ENCODE measurements at places on chromosomes 16 and 17.

DNA sequence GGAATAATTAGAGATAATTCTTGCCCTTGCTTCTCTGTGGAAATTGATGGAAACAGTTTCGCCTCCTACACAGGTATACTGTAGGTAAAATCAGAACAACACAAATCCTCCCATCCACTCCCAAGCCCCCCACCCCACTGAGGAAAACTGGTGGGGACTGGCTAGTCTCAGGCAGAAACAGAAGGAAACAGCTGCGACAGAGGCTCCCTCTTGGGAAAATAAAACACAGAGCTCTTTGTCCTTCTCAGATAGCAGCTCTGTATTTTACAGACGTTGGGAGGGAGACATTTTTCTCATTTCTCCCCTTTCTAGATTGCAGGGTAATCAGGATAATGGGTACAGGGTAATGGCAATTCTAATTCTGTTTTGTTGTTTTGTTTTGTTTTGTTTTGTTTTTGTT, 1.1 kb downstream of the SLFN13 start:
- no peak for DNase-seq

DNA sequence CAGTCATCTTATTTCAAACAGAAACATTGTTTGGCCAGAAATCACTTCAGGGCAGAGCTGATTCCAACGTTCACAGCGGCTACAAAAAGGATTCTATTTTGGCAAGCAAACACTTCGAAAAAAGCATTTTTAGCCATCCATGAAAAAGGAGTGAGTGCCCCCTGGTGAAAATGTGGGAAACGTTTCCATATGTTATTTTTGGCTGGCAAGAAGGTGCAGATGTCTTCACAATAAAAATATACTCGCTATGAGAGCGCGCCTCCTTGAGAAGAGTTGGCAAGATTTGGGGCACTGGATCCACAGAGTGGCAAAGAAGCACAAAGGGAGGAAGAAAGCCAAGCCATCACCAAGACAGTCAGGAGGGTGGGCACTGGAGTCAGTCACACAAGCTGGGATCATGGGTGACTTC, 191.1 kb downstream of the CHD9NB start:
- DNase-seq: peak; percentile 9

DNA sequence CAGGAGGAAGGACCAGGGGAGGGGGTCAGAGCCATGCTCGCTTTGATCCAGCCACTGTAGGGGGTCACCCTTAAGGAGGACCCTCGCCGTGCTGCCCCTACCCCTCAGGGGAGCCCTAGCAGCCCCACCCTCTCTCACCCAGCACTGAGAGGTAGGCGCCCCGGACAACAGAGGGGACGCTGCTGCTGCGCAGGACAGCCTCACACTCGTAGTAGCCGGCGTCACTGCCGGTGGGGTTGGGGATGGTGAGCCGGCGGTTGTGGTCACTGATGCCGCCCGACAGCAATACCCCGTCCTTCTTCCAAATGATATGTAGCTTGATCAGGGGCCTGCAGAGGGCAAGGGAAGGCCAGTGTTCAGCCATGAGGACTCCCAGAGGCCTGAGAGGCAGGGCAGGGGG, 126.0 kb upstream of the CDC42EP4 start:
- DNase-seq: no peak

DNA sequence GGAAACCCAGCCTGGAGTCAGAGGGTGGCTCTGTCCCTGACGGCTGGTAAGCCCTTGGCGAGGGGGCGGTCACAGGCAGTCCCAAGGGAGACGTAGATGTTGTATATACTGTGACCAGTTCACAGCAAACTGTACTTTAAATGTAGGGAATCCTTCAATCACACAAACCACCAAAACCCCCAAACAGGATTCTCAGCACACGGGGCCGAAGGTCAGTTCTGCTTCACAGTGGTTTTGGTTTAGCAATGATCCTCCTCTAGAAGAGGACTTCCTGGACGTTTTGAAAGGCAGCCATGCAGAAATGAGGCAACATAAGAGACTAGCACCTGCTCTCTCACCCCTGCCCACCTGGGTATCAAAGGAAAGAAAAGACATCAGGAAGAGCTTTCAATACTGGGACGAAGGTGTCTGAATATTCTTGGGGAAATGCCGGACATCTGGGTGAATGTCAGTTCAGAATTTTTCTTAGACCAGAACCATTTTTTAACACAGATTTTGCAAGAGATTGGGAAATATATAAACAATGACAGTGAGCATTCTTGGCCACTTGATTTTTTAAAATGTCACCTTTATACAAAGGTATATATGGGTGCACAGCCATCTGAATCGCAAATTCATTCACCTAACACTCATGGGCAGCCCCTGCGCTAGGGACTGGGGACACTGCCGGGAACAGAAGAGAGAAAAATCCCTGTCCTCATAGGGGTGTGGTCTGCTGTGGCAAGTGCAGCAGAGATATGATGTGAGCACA, 74.2 kb downstream of the CRISPLD2 start:
- peak; percentile 74 for DNase-seq

DNA sequence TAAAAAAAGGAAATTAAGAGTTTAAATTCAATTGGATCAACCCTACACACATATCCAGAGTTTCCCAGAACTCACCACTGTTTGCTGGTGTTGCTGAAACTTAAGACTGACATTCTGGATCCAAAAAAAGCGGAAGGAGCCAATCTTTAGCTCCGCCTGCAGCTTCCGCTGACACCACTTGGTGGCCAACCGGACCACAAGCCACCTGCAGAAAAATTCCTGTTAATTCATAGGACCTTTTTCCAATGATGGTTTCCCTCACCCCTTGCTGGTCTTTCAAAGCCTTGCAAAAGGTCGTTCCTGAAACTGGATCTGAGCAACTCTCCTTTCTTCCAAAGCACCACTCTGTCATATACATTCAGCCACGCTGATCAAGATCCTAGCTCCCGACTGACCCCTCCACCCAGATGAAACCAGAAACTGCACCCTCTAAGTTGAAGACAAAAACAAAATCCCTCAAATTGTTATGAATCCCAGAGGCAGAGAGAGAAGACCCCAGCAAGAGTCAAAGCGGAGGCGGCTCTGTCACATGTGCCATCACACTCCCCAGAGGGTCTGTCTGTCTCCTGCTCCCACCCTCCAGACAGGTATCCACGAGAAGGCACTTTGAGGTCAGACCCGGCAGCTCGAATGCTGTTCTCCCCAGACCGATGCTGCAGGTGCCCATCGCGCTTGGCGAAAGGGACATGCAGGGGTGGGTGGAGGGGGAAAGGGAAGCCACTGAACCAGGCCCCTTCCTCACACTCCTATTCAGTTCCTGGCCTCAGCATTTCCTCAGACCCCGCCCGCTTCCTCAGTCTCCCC, 773 bp downstream of the BLTP2 start:
- DNase-seq: peak; percentile 78

DNA sequence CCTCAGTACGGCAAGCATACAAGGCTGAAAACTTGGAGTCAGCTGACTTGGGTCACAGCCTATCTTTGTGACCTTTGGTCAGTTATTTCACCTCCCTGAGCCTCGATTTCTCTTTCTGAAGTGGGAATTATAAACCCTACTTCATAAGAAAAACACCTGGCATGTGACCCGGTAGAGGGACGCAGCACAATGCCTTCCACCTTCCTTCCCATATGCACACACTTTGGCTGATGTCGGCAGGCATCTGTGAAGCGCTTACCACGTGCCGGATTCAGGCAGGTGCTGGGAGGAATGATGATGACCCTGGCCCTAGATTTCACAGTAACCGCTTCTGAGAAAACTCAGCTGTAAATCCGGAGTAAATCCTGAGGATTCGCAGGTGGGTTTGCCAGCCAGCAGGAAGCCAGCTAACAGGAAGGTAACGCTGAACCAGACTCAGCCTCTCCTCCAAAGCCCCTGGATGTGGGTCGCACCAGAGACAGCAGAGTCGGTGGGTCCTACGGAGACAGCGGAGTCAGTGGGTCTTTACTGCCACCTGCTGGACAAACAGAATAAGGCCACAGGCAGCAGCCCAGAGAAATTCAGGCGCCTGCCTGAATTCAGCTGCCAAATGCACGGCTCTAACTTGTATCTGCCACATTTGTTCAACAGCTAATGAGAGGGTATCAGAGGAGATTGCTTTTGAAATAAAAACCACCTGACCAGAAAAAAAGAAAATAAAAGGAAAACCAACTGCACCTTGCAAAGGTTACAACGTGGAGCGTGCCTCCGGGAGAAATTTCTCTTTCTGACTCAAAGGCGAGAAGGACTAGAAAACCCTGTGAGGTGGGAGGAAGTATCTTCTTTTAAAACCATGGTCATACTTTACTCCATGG, 16.6 kb downstream of the COPRS start:
- peak; percentile 82 for DNase-seq

DNA sequence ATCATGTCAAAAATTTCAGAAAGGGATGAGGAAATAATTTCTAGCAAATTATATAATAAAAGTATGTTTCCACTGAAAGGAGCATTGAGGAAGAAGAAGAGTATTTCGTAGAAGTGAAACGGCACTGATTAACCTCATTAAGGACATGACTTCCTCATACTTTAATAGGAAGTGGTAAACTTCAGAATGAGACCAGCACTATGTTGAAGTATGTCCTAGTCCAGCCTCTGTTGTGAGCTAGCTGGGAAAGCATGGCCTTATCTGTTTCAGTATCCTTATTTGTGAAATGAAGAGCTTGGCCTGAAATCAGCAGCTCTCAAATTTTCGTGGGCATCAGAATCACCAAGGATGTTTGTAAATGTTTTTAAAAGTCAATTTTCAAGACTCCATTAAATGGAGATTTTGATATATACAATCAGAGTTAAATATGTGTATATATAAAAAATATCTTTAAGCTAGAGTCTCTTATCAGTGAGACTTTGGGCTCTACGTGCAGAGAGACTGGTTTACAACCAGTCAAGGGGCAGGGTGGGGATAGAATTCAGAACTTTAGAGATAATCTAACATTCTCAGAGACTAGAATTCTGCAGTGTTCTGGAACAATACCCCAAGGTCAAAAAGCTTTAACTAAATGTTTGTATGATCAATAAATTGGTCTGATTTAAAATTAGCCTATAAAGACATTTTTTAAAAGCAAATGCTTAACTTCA, 365.4 kb downstream of the CDH13 start:
- DNase-seq: no peak

DNA sequence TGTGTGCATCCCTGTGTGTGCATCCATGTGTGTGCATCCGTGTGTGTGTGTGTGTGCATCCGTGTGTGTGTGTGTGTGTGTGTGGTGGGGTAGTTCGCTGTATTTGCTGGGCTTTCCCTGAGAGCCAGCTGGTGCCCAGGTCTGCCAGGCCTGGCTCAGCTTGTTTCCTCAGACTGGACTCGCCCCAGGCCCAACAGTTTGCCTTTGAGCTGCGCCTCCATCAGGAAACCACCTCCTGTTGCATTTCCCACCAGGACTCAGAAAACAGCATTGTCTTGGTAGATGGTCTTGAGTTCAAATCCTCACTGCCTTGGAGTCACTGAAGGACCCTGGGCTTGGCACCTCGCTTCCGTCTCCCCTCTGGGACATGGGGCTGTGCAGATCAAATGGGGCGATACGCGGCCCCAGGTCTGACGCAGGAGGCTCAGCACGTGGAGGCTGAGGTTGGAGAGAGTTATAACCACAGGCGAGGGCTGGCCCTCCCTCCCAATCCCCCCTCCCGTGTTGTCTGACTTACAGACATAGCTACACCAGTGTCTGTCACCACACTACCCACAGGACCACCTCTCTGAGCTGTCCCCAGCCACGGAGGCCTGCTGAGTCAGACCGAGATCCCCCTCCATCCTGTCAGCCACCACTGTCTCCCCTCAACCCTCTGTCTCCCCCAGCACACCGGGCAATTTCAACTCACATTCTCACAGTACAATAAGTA, 4.7 kb downstream of the ITGAE start:
- no peak for DNase-seq

DNA sequence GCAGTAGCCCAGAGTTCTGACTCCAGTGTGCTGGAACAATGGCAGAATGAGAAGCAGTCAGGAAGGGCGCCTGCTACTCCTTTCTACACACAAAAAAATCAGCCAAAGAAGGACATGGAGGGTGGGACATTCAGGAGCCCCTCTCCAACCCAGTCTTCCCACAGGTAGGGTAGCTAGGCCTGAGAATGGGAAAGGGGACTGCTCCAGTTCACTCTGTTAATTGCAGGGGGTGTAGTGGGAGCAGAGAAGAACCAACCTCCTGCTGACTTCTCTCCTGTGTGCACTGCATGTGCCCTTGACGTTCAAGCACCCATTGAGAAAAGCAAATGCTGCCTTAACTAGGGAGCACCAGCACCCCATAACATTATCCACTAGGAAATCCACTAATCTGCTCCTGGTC, 119.1 kb upstream of the IRX6 start:
- no peak for DNase-seq

GRCh38 chr16:66382966-66383299, 16.4 kb downstream of the CDH5 start:
- no peak for DNase-seq

DNA sequence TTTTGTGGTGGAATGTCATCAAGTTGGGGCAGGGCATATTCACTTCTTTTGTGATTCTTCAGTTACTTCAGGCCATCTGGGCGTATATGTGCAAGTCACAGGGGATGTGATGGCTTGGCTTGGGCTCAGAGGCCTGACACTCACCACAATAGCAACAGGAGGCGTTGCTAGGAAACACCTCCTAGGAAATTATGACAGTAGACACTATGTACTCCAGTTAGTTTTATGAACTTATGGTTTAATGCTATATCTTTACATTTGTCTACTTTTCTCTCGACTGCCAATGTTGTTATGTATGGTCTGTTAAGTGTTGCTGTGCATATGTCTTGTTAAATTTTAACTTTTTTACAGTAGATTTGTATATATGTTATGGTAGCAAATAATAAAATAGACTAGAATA, 788.7 kb upstream of the GOT2 start:
- no peak for DNase-seq

DNA sequence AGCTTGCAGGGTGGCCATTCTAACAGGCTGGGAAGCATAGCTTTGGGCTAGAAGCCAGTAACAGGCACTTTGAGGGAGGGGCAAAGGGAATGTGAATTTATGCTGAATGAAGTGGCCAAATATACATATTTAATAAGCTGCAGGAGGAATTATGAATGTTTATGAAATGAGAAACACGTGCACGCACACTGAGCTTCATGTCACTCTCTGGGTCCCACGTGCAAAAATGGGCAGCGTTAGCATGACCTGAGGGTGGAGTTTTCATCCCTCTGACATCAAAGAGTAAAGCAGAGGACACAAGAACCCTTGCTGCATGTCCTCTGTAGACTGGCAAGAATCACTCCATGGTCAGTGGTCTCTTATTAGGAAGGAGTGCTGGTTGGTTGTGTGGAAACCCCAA, 337.0 kb downstream of the UTP18 start:
- no peak for DNase-seq

DNA sequence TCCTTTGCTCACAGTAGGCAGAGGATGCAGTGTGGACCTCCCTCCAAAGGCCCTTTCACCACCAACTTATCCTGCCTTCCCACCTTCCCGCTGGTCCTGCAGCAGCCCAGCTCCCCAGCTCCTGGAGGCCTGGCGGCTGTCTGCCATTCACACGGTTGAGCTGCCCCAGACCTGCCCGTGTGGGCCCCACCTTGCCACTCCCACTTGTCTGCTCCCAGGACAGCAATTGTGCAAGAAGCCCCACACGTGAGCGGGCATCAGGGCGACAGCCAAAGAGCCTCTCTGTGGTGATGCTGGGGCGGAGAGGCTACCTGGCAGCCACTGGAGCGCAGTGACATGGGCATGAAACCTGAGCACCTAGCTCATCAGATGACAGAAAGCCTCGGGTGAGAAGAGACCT, 248.6 kb upstream of the MAF start:
- DNase-seq: no peak

All from suppressor macrophage treated with lipopolysaccharide for 1 hour (primary cell).